ENCODE measurements at places on chromosomes 5 and 9.

- no peak for DNase-seq
Measured at GRCh38 chr5:95533761-95534160, 21.0 kb downstream of the SKIC3 start.

GRCh38 chr5:1552521-1553255, 28.9 kb upstream of the LPCAT1 start:
- no peak for DNase-seq

DNA sequence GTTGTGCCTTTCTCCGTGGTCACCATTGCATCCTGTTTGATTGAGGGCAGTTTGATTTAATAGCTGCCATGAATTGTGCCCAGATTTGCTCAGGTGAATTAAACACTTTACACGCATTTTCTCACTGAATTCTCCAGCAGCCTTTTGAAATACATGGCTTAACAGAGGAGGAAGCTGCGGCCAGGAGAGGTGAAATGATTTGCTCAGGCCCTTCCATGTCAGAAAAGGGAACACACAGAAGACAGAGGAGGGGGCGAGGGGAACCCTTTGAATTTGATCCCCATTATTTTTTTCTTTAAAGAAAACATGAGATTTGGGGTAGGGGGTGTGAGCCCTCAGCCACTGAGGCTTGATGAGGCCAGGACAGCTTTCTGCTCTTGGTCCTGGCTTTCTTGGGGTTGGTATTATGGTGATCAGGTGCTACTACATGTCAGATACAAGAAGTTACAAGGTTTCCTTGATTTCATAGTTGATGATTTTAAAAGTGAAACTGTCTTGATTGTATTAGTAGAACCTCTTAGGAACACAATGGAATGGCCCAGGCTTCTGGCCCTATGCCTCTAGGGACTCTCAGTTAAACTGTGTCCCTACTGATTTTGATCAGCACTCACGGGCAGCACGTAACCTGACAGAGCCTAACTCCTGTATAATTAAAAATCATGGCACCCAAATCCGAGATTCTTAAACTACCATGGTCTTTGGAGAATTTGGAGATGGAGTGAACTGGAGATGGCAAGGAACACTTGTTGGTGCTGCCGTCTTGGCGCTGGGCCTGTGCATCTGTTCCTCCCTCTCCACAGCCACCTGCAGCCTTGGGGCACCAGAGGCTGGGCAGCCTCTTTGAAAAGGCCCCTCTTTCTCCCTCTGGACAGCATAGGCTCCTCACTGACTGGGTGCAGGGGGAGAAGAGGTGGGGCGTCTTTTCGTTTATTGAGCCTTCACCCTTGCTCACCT, 107.9 kb downstream of the TRIO start:
- no peak for DNase-seq

DNA sequence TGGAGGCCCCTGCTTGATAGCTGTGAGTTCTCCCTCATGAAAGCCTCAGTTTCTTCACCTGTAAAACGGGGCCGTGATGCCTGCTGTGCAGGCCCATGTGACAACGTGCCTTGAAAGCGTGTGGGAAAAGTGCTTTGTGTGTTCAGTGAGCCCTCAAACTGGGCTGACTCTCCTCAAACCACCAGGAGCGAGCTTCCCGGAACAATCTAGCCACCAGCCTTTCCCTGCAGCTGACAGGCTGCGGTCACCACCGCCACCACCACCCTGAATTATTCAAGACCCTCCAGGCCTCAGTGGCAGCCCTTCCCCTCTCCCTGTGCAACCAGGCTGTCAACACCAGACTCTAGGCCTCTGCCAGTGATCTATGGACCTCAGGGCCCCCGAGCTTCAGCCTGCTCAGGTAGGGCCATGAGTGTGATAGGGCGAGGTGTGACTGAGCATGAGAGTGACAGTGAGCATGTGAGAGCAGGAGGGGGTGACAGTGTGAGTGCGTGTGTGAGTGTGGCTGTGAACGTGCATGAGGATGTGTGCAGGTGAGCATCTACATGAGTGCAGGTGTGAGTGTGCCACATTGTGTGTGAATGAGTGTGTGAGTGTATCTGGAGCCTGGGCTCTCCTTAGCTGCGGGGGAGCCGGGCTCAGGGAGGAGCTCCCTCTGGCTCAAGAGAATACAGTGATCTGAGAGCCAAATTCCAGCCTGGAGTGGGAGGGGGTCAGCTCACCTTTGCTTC, 53.3 kb upstream of the PSD2 start:
- no peak for DNase-seq

- no peak for DNase-seq
Measured at GRCh38 chr5:112886975-112887374, 25.9 kb downstream of the SRP19 start.

- DNase-seq, result no peak
Measured at GRCh38 chr5:38642189-38642911, 85.9 kb upstream of the LIFR start.

- no peak for DNase-seq
Measured at GRCh38 chr5:15248731-15249130, 251.2 kb upstream of the FBXL7 start.

- DNase-seq, result no peak
Measured at GRCh38 chr5:151675611-151676313, 11.0 kb downstream of the SPARC start.
